ENCODE measurements at places on chromosomes 2 and 18.

GRCh38 chr18:57312346-57313144 lies 39.8 kb upstream of the ST8SIA3 start:
- no peak for DNase-seq

GRCh38 chr2:70603066-70603465 lies 49.4 kb upstream of the TGFA start:
- no peak for DNase-seq

DNA sequence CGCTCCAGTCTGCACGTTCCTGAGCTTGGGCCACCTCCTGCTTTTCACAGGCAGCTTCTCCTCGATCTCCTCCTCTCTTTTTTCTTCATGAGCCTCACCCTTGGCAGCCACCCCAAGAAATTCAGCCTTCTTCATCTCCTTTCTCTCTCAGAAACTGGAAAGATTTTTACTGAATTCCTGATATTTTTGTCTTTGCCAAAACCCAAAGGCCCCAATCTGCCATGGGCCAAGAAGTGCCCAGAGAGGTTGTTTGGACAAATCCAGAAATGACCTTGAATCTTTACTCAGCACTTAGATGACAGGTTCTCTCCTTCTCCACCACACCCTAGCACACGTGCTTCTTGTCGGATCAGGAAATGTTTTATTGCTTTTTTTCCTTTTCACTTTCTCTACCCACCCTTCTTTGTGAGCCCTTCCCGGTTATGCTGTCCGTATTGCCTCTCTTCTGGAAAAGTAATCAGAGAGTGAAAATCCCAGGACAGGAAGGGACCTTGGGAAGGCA lies 134.5 kb upstream of the TNP1 start:
- no peak for DNase-seq

DNA sequence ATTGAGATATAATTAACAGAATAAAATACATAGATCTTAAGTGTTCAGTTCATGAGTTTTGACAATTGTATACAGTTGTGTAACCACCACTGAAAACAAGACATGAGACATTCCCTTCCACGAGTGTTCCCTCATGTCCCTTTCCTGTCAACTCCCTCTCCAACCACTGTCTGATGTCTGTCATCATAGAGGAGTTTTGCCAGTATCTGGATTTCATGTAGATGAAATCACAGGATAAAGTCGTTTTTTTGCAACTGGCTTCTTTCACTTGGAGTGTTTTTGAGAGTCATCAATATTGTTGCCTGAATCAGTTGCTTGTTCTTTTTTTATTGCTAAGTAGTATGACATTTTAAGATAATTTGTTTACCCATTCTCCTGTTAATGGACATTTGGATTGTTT lies 52.7 kb downstream of the RBMS1 start:
- no peak for DNase-seq

DNA sequence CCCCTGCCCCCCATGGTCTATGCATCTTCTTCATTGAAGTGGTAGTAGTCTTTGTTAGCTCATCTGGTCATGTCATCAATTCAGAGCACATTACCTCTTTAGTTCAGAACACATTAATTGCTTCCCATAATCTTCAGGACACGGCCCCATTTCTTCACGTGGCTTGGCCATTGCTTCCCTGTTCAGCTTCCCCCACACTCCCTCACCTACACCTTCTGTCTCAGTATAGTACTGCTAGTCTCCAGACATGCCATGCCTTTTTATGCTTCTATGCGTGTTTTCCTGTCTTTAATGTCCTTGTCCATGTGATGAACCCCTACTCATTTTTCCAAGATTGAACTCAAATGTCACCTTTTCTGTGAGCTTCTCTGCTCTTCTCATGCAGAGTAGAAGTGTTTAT lies 35.1 kb downstream of the MSH2 start:
- no peak for DNase-seq

GRCh38 chr2:63058921-63059792 lies 8.5 kb downstream of the OTX1 start:
- DNase-seq, result peak; percentile 19

GRCh38 chr2:69483696-69484095 lies 46.5 kb upstream of the NFU1 start:
- DNase-seq, result no peak

- no peak for DNase-seq
These were observed 108.4 kb upstream of the SNTG2 start for GRCh38 chr2:842151-842803.

DNA sequence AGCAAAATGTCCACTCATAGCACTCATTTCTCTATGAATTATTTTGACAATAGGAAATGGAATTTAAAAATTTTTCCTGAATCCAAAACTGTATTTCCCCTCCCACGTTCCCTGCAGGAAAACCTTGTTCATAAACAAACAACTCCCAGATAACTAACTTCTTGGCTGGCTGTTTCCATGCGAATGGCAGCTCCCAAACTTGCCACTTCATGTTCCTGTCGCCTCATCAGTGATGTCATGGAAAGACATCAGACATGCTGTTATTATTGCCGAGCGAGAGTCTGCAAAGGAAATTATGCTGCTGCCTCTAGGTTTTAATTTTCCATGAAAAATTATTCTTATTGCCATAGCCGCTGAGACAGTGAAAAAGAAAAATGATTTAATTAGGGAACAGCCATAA lies 117.0 kb upstream of the RIOK3 start:
- DNase-seq, result no peak

DNA sequence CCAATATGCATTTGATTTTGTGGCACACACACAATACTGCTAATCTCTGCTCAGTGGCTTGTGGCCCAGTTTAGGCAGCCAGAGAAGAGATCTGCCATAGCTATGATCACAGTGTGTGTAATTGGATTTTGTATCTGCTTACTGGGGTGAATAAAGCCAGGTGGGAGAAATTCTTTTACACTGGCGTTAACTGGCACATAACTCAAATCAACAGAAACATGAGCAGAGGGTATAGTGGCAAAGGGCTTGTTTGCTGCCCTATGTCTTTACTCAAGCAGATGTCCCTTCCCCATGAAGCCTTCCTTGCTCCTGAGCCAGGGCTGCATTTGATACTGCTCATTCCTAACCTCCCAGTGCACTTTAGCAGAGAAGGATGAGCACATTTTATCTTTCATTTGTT lies 28.5 kb downstream of the STON1 start:
- DNase-seq, result no peak

GRCh38 chr2:16725549-16725948 lies 59.9 kb upstream of the CYRIA start:
- DNase-seq, result peak; percentile 30

- DNase-seq, result no peak
These were observed 11.5 kb downstream of the SPRED2 start for GRCh38 chr2:65420712-65421431.

GRCh38 chr2:28608500-28609424 lies 112.9 kb downstream of the PLB1 start:
- no peak for DNase-seq

DNA sequence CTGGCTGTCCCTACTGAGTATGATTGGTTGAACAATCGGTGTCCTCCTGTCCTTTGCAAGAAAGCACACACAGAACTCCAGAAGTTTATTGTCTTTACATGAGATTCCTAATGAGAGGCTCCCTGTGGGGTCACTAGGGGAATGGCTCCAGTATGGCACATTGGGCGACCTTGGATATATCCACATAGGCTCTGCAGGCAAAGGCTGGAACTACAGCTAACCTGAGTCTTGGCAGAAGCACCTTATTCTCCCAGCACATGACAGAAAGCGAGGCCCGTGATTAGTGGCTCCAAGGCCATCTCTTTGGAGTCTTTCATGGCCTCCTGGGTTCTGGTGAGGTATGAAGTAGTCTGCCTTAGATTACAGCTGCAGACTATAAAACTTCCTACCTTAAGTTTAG lies 49.0 kb downstream of the ZDBF2 start:
- DNase-seq, result no peak

DNA sequence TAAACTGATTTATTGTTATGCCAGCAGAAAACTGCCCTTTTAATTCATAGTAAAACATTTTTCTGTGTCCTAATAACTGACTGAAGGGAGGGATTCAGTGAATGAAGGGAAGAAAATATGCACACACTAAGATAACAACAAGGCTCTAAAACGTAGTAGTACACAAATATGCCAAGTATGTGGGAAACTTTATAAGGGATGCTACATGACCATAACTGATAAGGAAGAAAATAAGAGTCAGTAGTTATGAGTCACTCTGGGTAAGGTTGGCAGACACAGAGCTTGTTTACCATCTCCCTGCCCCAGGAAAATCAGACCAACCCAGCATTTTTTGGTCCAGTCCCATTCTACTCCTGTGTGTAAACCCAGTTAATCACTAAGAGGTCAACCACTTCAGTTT lies 124.2 kb downstream of the RPRM start:
- DNase-seq, result no peak

DNA sequence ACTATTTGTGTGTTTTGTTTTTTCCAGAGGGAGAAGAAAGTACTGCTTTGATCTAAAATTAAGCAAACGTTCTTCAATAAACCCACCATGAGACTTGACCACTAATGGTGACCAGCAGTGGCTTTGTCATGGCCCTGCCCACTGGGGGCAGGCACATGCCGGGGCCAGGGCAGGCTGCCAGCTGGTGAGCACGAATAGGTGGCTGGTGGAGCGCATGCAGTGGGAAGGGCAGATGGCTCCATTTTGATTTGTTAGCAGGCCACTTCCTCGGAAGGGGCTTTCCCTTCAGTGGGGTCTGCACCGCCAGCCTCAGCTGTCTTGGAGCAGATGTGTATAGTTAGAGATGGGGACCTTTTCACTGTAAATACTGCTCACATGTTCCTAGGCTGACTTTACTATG lies 277.1 kb downstream of the SOX11 start:
- no peak for DNase-seq

- DNase-seq, result no peak
These were observed 27.1 kb downstream of the RAB31 start for GRCh38 chr18:9735238-9735637.

GRCh38 chr2:191679818-191680600 lies 2.1 kb downstream of the NABP1 start:
- no peak for DNase-seq

DNA sequence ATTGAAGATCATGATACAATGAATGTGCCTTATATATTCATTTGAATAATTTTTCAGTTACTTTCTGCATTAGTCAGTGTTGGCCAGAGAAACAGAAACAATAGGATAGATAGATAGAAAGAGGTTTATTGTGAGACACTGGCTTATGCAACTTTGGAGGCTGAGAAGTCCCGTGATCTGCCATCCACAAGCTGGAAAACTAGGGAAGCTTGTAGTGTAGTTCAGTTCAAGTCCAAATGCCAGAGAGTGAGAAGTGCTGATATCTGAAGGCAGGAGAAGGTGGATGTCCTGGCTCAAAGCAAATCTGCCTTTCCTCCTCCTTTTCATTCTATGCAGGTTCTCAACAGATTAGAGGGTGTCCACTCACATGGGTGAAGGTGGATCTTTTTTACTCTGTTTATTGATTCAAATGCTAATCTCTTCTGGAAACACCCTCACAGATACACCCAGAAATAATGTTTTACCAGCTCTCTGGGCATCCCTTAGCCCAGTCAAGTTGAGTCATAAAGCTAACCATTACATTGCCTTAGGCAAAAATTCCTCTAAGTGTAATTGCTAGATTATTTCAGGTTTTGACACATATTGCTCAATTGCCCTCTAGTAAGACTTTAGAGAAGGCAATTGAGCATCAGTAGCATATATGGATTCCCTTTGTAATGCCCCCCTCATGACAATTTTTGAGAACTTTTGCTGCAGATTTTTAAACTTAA lies 341.4 kb downstream of the LPIN1 start:
- no peak for DNase-seq

- no peak for DNase-seq
These were observed 595 bp downstream of the PARD6G start for GRCh38 chr18:80246445-80247392.

DNA sequence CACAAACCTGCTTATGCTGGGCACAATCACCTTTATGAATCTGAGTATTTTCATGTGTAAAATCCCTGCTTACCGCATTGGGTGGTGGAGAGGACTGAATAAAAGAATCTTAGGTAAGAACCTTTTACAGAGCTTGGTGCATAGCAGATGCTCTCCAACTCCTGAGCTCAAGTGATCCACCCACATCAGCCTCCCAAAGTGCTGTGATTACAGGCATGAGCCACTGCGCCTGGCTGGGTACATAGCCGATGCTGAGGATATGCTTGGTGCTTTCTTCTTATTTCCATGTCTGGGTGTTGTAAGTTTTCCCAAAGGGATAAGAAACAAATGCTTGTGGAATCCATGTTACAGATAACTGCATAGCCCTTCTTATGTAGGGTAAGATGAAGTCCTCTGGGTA lies 244.3 kb upstream of the PXDN start:
- DNase-seq, result no peak

DNA sequence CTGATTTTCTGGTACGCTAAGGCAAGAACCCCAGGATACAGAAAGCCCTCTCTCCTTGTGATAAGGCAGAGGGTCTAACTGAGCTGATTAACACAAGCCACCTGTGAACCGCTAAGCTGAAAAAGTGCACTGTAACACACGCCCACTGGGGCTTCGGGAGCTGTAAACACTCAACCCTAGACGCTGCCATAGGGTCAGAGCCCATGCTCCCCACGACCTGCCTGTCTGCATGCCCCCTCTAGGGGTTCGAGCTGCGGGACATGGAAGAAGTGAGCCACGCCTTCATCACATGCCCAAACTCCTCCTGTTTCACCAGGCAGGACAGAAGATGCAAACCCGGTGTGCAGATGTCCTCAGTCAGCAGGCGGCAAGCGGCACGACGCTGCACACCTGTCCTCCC lies 173.9 kb upstream of the RAB12 start:
- no peak for DNase-seq

DNA sequence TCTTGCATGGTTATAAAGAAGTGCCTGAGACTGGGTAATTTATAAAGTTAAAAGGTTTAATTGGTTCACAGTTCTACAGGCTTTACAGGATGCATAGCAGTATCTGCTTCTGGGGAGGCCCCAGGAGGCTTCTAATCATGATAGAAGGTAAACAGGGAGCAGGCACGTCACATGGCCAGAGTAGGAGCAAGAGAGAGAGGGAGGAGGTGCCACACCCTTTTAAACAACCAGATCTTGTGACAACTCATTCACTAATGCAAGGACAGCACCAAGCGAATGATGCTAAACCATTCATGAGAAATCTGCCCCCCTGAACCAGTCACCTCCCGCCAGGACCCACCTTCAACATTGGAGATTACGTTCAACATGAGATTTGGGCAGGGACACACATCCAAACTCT lies 141.1 kb downstream of the EN1 start:
- DNase-seq, result no peak
